ENCODE measurements at places on chromosomes 3 and 15. TPM values are rescaled to one million over a fixed set of nuclear protein-coding genes. Genes with fewer than 3 reads are reported as not detected.

Gene CKMT1A
- not detected for total RNA-seq

Gene PSTPIP1
- 8.0 TPM for total RNA-seq

Gene CHRFAM7A
- total RNA-seq: 0.69 TPM

Gene AHSG
- not detected for total RNA-seq

Gene PROS1
- 43.7 TPM for total RNA-seq

Gene HCN4
- not detected for total RNA-seq

Gene MYZAP
- 247 TPM for total RNA-seq

Gene SACM1L
- total RNA-seq: 37.4 TPM

Gene RTP1
- total RNA-seq: not detected

Gene CSPG4
- 133 TPM for total RNA-seq

Gene ACP3
- 2.1 TPM for total RNA-seq

GRCh38 chr3:30500666-30501399 lies 105.6 kb upstream of the TGFBR2 start:
- no peaks in the 10 kb centered on the region for H3K36me3 ChIP-seq
- DNase-seq: no peak
- H3K27ac ChIP-seq: no peak overlapping the region
- no peak overlapping the region for H3K4me3 ChIP-seq
- H3K27me3 ChIP-seq: no peaks in the 10 kb centered on the region
- H3K4me1 ChIP-seq: peaks cover 12% of the 10 kb centered on the region

GRCh38 chr15:66578286-66578875 lies 12.6 kb upstream of the LCTL start:
- no peaks in the 10 kb centered on the region for H3K36me3 ChIP-seq
- no peaks in the 10 kb centered on the region for H3K27me3 ChIP-seq
- DNase-seq: no peak
- H3K27ac ChIP-seq: no peak overlapping the region
- H3K4me1 ChIP-seq: no peaks in the 10 kb centered on the region
- H3K4me3 ChIP-seq: no peak overlapping the region

- H3K36me3 ChIP-seq: no peaks in the 10 kb centered on the region
- no peak for DNase-seq
- no peak overlapping the region for H3K27ac ChIP-seq
These were observed 135.7 kb upstream of the SLC7A14 start for GRCh38 chr3:170721563-170721962.

DNA sequence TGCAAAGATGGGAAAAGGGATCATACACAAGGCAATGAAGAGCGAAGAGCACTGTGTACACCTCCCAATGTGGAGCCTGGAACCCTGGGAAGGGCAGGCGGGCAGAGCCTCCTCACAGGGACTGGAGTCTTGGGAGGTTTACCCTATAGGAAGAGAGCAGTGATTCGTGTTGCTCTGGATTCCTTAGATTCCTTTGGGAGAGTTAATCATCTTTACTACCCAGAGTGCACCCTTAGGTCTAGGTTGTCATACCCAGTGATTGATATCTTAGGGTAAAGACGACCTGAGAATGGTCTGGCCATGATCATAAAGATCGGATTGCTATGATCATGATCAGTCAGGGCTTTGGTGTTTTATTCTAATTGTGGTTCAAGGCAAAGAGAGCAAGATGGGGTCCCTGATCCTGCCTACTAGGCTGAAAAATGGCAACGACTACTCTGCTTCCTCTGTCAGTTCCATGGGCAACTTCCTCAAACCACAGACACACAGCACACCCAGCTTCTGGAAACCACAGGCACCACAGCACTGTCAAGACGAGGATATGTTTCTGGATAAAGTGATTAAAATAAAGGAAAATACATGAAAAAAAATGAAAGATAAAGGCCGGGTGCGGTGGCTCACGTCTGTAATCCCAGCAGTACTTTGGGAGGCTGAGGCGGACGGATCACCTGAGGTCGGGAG lies 20.4 kb upstream of the MAP6D1 start:
- no peaks in the 10 kb centered on the region for H3K4me1 ChIP-seq
- no peak for DNase-seq
- H3K27ac ChIP-seq: no peak overlapping the region
- no peaks in the 10 kb centered on the region for H3K27me3 ChIP-seq

DNA sequence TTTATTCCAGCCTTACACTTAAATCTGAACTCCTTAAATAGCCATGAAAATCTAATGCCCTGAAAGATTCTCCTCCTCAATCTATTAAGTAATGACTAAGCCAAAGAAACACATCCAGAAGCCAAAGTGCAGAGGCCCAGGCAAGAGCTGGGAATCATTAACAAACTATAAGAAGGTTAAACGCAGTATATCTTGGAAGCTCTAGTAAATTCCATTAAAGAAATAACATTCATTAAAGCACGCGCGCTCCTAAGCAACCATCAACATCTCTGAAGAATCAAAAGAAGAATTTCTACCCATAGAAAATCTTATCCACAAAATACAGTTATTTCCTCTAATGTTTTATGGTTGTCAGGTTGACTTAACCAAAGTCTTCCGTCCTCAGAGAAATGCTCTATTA lies 29.5 kb downstream of the MB21D2 start:
- no peak overlapping the region for H3K4me3 ChIP-seq
- H3K4me1 ChIP-seq: peaks cover 38% of the 10 kb centered on the region
- no peak overlapping the region for H3K27ac ChIP-seq
- H3K36me3 ChIP-seq: no peaks in the 10 kb centered on the region
- H3K27me3 ChIP-seq: no peaks in the 10 kb centered on the region

DNA sequence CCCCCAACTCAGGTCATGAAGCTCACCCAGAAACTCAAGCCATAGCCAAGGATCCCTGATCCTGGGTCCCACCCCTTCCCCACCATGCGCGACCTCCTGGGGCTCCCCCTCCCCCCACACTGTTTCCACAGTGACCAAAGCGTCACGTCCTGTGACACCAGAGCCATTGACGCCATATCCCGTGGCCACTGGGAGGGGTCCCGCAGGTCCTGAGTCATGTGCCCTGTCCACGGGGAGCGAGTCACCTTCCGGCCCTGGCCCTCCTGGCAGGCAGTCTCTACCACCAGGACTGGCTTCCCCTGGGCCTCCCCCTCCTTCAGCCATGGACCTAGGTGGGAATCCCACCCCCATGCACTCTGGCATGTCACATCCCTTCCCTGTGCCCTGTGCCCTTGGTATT lies 15.6 kb downstream of the SEMA3F start:
- H3K4me1 ChIP-seq: peaks cover 68% of the 10 kb centered on the region
- H3K36me3 ChIP-seq: peaks cover 19% of the 10 kb centered on the region
- H3K4me3 ChIP-seq: no peak overlapping the region
- H3K27me3 ChIP-seq: no peaks in the 10 kb centered on the region

GRCh38 chr3:139811331-139811730 lies 123.7 kb upstream of the CLSTN2 start:
- no peak overlapping the region for H3K27ac ChIP-seq
- H3K4me1 ChIP-seq: no peaks in the 10 kb centered on the region
- H3K36me3 ChIP-seq: no peaks in the 10 kb centered on the region
- H3K27me3 ChIP-seq: no peaks in the 10 kb centered on the region
- no peak overlapping the region for H3K4me3 ChIP-seq
- DNase-seq: no peak

DNA sequence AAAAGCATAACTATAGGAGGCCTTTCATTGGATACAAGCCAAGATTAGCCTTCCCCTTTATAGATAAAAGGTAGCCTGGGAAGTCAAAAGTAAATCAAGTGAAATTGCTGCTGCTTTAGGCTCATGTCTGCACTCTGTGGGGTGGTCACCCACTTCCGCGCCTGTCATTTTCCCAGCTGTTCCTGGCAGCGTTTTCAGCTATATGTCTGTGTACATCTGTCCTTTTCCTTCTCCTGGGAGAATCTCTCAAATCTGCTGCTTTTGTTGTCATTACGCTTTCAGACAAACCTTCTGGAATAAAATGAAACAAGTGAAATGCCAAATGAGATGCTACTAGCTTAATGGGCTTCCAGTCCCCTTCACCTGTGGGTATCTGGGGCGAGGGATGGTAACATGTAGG lies 211.8 kb downstream of the MCTP2 start:
- no peaks in the 10 kb centered on the region for H3K27me3 ChIP-seq
- no peak overlapping the region for H3K27ac ChIP-seq
- peaks cover 14% of the 10 kb centered on the region for H3K4me1 ChIP-seq
- H3K36me3 ChIP-seq: no peaks in the 10 kb centered on the region
- no peak for DNase-seq

DNA sequence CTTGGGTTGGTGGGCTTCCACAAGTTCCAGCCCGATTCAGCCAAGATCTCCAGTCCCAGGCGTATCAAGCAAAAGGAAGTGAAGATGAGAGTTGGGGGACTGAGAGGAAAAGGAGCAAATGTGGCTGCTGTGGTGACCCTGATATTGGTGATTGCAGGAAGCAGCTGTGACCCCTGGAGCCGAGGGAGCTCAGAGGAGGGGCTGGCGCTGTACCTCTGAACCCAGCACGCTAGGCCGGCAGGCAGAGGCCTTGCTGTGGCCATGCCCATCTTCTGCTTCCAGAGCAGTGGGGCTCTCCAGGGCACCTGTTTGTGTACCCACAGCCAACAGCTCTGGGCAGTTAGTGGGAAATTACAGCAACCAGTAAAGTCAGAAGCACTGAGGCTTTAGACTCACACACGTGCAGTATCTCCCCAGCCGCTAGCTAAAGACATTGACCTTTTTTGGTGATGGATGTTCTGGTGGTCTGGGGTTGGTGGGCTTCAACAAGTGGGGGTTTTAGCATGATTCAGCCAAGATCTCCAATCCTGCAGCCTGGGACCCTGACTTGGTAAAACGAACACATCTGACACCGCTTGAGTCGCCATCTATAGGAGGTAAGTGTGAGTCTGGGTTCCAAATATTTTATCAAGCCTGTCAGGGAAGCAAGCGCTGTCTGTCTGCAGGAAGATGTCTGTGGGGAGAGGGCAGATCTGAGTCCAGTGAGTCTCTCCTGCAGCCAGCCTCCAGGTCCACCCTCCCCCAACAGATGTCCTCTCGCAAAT lies 33.1 kb downstream of the TM2D3 start:
- DNase-seq: no peak
- H3K36me3 ChIP-seq: no peaks in the 10 kb centered on the region
- no peak overlapping the region for H3K4me3 ChIP-seq
- H3K27ac ChIP-seq: no peak overlapping the region

DNA sequence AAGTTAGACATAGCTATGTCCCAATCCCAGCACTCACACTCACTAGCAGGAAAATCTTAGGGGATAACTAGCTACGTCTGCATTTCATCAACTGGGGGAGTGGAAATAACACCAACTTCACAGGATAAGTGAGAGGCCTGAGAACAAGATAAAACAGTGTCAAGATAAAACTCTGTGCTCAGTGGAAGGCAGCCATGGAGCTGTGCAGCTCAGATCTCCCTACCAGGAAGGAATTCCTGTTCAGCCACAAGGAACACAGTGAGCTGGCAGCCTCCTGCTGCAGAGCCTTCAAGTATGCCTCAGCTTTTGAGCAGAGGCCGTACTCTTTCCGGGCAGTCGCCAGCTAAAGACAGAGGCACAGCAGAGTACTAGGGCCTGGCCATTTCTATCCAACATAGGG lies 115.8 kb upstream of the TOPAZ1 start:
- H3K4me3 ChIP-seq: no peak overlapping the region
- DNase-seq: no peak

- no peak for DNase-seq
- H3K27me3 ChIP-seq: no peaks in the 10 kb centered on the region
- H3K36me3 ChIP-seq: no peaks in the 10 kb centered on the region
- no peak overlapping the region for H3K4me3 ChIP-seq
- no peak overlapping the region for H3K27ac ChIP-seq
These were observed 108.8 kb downstream of the EPHB1 start for GRCh38 chr3:134903837-134904236.

DNA sequence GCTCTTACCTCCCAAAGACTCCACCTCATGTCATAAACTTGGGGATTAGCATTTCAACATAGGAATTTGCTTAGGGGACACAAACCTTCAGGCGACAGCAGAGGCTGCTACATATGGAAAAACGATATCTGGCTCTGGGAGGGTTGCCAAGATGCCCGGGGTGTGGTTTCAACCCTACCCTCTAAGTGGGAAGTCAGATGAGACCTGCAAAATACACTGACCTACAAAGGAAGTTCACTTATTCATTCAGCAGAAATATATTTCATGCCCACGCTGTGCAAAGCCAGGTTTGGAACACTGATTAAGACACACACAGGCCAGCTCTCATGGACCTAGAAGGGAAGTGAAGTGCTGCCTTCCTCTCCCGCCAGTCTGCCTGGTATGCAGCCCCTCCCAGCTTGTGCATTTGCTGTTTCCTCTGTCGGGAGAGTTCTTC lies 239.3 kb downstream of the FEZF2 start:
- no peak overlapping the region for H3K4me3 ChIP-seq
- no peaks in the 10 kb centered on the region for H3K27me3 ChIP-seq
- H3K36me3 ChIP-seq: no peaks in the 10 kb centered on the region

- no peaks in the 10 kb centered on the region for H3K36me3 ChIP-seq
- H3K27ac ChIP-seq: no peak overlapping the region
- no peak overlapping the region for H3K4me3 ChIP-seq
- peaks cover 1% of the 10 kb centered on the region for H3K27me3 ChIP-seq
These were observed 82.0 kb downstream of the NTRK3 start for GRCh38 chr15:88174571-88174970.

- no peaks in the 10 kb centered on the region for H3K27me3 ChIP-seq
- no peak overlapping the region for H3K27ac ChIP-seq
- DNase-seq: peak; percentile 0
These were observed 147.5 kb upstream of the STRIT1 start for GRCh38 chr3:155441026-155441425.

GRCh38 chr3:113062705-113063104 lies 71.9 kb downstream of the GTPBP8 start:
- H3K4me1 ChIP-seq: no peaks in the 10 kb centered on the region
- no peak for DNase-seq
- H3K4me3 ChIP-seq: no peak overlapping the region
- no peak overlapping the region for H3K27ac ChIP-seq

DNA sequence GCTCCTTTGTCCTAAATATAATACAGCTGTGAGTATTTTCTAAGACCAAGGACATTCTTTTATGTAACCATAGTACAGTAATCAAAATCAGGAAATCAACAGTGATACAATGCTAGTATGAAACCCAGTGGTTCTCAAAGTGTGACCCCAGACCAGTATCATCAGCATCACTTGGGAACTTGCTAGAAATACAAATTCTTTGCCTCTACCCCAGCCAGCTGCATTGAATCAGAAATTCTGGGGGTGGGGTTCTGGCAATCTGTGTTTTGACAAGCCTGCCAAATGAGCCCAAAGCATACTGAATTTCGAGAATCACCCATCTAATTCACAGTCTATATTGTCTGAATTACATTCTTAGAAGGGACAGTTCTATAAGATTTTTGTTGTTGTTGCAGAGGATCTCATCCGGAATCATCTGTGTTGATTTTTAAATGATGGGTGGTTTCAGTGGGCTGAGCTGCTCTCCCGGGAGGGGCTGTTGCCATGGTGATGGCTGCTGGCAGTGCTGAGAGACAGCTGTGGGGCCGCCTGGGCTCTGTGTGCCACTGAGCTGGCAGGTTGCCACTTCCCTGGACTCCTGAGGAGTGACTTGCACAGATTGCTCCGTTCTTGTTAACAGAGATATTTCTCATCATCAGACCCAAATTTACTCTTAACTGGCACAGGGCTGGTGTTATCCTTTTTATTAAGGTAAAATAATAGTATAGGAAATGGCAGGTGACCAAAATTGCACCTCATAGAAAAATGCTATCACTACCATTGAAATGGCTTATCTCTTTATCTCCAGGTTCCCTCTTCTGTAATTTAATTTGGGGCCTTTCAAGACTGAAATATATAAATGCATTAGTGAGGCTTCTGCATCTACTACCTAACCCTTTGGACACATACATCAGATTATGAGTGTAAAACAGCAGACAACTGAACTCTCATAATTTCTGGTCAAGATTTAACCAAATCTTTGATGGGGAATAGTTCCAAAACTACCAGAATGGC lies 56.5 kb downstream of the NEK11 start:
- H3K36me3 ChIP-seq: no peaks in the 10 kb centered on the region
- H3K4me3 ChIP-seq: no peak overlapping the region
- DNase-seq: no peak
- H3K4me1 ChIP-seq: no peaks in the 10 kb centered on the region
- no peaks in the 10 kb centered on the region for H3K27me3 ChIP-seq

All from esophagus muscularis mucosa (tissue), 4 donors.